Activated CD4-positive, alpha-beta T cell treated with anti-CD3 and anti-CD28 coated beads, Interleukin-2, amount 50 U/mL, for 24 hours (primary cell): ENCODE measurements at places on chromosomes 13 and 19.

DNA sequence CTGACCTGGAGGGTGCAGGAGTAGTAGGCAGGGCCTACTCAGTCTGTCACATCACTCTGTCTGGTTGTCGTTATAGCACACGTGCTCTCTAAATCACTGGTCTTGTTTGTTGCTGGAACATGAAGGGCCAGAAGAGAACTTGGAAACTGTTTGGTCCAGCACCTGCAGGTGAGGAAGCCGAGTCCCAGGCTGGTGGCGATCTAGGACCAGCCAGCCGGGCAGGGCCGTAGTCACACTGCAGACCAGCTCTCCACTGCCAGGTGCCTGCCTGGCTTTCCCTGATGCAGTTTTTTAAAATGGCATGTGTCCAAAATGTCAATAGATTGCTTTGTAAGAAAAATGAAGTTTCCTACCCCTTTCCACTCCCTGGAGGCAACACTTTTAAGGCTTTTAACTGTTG, 53.7 kb downstream of the GGACT start:
- DNase-seq = no peak

DNA sequence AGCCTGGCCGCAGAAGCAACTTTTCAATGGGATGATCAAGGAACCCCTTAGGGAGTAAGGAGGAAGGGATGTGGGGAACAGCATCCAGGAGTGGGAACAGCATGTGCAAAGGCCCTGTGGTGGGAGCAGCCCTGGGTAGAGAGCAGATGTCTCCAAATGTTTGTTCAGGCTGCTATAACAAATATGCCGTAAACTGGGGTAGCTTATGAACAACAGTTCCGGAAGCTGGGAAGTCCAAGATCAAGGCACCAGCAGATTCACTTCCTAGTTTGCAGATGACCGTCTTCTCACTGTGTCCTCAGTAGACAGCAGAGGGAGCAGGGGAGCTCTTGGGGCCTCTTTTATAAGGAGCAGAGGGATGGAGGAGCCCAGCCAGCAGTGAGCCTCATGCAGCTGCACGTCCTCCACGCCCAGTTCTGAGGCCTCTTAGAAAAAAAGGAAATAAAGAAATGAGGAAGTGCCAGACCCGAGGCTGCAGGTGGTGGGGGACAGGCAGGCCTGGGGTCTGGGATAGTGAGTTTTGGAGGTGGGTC, 4.2 kb upstream of the LRRC25 start:
- no peak for DNase-seq

- no peak for DNase-seq
Measured at GRCh38 chr13:33146843-33147611, 130.8 kb downstream of the KL start.

DNA sequence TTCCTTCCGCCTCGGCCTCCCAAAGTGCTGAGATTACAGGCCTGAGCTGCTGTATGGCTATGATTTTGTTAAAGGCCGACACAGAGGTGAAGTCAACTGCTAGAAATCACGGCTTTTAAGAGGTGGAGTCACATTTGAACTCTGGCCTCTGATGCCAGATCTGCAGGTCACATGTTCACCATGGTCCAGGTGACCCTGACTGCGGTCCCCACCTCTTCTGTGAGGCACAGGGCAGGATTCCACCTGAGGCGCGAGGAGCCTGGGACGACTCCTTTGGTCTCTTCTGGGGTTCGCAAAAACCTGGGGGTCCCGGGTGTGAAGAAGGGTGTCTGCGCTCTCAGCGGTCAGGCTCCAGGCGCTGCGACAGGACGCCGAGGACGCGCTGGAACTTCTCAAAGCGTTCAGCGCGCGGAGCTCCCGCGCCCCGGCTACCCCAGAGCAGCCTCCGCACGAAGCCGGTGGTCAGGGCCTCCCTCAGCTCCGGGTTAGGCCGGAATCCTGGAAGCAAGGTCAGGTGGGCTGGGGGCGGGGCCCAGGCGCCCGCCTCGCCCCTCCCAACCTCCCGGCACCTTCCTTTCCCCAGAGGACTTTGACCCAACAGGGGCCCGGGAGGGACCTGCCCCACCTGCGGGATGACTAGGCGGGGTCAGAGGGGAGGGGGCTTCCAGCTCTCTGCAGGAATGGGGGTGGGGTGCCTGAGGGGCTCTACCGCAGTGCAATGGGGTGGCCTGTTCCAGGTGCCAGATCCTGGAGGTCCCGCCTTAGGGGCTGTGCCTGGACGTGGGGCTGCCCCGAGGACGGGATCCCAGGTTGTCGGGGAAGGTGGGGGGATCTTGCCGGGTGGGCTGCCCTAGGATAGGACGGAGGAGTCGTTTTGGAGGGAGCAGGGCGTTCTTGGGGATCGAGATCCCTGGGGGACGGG, 13.0 kb downstream of the TRIP10 start:
- no peak for DNase-seq

DNA sequence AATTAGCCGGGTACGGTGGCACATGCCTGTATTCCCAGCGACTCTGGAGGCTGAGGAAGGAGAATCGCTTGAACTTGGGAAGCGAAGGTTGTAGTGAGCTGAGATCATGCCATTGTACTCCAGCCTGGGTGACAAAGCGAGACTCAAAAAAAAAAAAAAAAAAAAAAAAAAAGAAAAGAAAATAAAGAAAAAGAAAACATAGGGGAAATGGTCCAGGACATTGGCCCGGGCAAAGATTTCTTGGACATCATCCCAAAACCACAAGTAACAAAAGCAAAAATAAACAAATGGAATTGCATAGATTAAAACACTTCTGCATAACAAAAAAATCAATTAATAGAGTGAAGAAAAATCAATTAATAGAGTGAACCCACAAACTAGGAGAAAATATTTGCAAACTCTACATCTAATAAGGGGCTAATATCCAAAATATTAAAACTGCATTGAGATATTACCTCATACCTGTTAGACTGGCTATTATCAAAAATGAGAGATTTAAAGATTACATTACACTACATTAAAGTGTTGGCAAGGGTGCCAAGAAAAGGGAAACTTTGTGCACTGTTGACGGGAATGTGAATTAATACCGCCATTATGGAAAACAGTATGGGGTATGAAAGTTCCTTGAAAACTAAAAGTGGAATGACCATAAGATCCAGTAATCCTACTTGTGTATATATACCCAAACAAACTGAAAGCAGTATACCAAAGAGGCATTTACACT, 18.5 kb upstream of the ABCC4 start:
- DNase-seq = no peak

GRCh38 chr19:13003081-13003480, 7.8 kb downstream of the NFIX start:
- DNase-seq = no peak

GRCh38 chr13:23709536-23709935, 139.3 kb downstream of the TNFRSF19 start:
- no peak for DNase-seq

GRCh38 chr13:37453246-37453645, 145.3 kb downstream of the POSTN start:
- no peak for DNase-seq

DNA sequence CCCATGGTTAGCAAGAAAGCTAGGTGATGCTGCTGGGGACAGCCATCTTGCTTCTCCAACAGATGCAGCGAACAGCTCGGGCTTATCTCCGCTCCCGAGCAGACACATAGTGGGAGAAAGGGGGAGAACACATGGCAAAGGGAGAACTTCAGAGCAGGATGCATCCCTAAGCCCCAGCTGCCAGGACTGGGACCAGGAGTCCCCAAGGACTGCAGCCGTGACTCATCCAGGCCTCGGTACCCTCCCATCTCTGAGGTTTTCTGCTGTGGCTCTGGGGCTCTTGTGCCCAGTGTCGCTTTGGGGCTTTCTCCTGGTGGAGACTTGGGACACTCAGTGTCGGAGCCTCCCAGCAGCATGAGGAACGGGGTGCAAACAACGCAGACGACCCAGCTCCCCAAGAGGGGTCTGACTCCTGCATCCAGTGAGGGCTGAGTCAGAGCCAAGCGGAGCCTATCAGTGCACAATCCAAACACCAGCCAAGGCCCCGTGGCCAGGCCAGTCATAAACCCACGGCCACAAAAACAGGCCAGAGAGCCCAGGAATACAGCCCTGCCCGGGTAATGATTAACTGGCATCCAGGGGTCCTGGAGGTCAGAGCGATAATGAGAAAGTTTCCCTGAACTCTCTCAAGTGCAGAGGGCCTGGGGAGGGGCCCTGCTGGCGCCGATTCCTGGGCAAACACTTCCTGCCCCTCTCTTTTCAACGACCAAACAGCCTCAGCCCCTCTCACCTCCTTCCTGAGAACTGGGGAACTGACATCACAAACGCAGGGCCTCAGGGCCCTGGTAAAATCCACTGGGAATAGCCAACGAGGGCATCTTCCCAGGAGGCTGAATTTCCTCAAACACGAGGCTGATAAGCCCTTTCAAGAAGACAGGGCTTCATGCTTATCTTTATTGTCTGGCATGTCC, 202.9 kb downstream of the USP12 start:
- DNase-seq = no peak

GRCh38 chr13:31046711-31047279, 114.3 kb downstream of the TEX26 start:
- DNase-seq = no peak

DNA sequence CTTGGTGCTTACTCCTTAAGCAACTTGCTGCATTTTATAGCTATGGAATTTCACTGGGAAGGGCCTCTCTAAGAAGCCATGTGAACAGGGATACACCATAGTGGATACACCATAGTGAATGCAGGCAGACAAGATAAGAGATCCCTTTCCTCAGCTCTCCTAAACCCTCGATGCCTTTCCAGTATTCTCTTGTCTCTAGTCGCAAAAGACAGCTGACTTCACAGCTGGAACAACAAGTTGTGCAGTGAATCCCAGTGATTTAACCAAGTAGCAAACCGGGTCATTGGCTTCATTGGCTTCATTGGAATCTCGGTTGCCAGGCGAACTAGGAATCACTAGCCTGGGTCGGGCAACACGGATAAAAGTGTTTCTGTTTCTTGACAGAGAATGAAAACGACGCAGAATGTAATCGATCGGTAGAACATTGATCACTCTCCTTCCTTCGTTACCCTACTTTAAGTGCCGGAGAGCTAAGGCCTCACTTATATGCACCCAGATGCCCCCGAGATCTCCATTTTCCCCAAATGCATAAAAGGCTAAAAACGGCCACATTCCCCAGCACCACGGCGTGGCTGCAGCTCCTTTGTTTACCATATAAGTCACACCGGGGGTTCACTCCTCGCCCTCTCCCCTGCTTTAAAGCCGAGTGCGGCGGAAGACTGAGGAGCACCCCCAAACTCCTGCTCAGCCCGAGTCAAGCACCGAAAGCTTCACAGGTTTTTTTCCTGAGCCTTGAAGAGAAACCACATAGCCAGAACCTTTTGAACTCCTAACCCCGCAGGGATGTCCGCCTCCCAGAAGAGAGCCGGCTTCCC, 674 bp downstream of the TRPC4 start:
- no peak for DNase-seq

DNA sequence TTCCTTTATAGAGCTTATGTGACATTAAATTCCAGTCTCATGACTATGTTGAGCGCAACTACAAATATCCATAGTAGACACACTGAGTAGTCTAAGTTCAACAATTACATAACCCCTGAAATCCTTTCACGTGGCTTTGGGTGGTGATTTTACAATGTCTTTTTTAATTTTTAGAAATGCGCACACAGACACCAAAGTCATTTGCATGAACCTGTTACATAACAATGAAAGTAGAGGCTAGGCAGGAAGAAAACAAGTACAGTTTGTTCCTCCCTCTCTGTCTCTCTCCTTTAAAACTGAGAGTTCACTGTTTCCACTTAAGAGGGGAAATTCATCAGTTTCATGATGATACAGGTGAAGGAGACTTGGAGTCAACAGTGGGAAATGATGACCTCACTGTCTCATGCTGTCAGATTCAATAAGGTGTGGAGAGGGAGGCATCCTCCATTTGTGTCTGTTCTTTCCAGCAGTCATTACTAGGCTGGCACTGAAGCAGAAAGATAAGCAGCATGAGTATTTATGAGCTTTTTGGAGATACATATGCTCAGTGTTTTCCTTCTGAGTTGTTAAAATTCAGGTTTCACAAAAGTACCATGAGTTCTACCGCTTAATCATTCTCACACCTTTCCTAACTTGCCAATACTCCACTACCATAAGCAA, 201.8 kb downstream of the LHFPL6 start:
- DNase-seq = no peak

GRCh38 chr13:29858667-29859066, 8.2 kb upstream of the UBL3 start:
- DNase-seq = no peak

GRCh38 chr13:44003481-44003880, 123.8 kb downstream of the LACC1 start:
- DNase-seq = no peak

DNA sequence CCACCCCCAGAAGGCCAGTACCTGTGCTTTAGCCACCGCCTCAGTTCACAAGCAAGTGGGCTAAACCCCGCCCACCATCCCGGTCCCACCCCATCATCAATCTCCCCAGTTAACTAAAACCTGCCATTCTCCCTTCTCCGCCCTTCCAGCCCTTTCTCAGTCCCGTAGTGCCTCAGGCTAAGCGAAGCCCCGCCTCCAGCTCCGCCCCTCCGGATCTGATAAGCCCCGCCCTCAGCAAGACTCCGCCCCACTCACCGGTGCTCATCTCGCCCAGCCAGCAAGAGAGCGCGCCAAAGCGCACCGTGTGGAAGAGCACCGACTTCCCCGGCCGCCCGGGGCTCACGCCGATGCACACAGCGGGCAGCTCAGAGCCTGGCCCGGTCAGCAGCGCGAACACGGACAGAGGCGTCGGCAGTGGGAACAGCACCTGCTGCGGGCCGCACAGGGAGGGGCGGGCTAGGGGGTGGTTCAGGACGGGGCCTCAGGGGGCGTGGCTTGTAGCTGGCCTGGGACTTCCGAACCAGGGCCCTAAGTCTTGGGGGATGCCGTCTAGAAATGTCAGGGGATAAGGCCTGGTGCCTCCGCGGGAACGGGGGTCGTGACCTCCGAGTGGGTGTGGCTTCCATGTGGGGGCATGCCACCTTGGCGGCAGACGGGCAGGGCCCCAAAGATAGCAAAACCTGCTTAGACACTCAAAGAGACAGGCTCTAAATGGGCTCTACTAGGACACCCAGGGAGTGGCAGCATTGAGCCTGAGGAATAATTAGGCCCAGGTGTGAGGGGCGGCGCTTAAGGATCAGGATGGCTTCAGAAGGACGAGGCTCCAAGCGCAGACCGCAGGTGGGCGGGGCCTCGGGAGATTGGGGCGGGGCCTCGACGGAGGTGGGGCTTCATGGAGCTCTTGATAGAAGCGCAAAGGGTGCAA, 21.4 kb downstream of the MAP4K1 start:
- DNase-seq = no peak

DNA sequence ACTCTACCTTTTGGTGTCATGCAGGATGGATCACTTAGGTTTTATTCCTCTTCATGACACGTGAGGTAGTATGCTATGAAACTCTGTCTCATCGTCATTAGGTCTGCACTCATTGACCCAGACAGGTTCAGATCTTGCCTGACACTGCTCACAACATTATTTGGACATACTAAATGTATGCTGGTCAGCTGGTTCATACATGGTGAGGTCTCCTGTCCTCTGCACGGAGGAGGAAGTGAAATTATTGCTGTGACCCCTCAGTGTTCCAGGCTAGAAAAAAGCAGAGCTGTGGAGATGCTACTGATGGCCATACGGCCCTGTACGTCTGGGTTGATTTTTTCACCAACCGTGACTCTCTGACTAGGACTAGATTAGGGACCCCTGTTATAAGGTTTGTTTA, 35.8 kb downstream of the LATS2 start:
- DNase-seq = no peak
